ENCODE measurements at places on chromosomes 2 and 18. TPM values are rescaled to one million over a fixed set of nuclear protein-coding genes. Genes with fewer than 3 reads are reported as not detected.

Gene BIRC6
- total RNA-seq = 32.7 TPM

Gene CRYBA2
- total RNA-seq = not detected

GRCh38 chr18:70385474-70385873 lies 96.6 kb downstream of the SOCS6 start:
- DNase-seq = no peak

Gene RIT2
- not detected for total RNA-seq

DNA sequence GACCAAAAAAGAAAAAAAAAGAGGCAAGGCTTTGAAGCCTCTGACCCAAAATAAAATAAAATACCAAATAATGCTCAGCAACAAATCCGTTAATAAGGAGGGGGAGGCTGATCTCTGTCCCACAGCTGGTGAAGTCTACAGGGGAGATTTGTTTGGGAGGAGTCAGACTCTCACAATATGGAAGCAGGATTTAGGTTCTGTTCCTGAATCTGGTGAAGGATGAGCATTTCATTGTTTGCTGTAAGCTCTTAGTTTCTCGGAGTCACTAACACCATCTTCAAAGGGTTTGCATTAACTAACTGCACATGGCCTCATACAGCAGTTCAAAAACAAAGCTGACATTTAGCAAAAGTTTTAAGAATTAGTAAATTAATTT lies 339.4 kb upstream of the TNP1 start:
- no peak for DNase-seq

Gene ODC1
- 41.7 TPM for total RNA-seq

GRCh38 chr2:127154396-127154795 lies 47.4 kb upstream of the BIN1 start:
- no peak for DNase-seq

Gene ASXL2
- 19.1 TPM for total RNA-seq

Gene ONECUT2
- total RNA-seq = 0.41 TPM

Data from left ventricle myocardium inferior (tissue), 1 donor.